ENCODE measurements at places on chromosomes 16 and 17. TPM values are rescaled to one million over a fixed set of nuclear protein-coding genes. Genes with fewer than 3 reads are reported as not detected.

Gene ACSM3
- total RNA-seq: 10.2 TPM

- no peak for DNase-seq
- H3K36me3 ChIP-seq: no peaks in the 10 kb centered on the region
- no peak overlapping the region for H3K27ac ChIP-seq
- no peaks in the 10 kb centered on the region for H3K4me1 ChIP-seq
- H3K4me3 ChIP-seq: no peak overlapping the region
These were observed 270.6 kb downstream of the CPPED1 start for GRCh38 chr16:12532871-12533610.

DNA sequence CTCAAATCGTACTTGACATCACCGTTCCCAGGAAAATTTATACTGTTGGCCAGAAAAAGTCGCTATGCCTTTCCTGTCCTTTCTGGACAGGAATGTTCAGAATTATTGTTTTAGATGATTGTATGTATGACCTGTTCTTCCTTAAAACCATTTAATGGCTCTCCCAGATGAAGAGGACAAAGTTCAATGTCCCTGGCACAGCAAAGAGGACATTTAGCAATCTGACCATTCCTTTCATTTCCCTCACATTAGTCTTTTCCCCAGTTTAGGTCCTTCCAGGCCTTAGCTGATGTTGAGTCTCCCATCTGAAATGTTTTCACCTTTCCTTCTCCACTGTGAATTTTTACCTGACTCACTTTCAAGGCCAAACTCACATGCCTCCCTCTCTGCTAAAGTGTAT, 938.9 kb downstream of the CDH11 start:
- no peak overlapping the region for H3K27ac ChIP-seq
- H3K27me3 ChIP-seq: no peaks in the 10 kb centered on the region
- peaks cover 3% of the 10 kb centered on the region for H3K4me1 ChIP-seq
- DNase-seq: peak; percentile 11

DNA sequence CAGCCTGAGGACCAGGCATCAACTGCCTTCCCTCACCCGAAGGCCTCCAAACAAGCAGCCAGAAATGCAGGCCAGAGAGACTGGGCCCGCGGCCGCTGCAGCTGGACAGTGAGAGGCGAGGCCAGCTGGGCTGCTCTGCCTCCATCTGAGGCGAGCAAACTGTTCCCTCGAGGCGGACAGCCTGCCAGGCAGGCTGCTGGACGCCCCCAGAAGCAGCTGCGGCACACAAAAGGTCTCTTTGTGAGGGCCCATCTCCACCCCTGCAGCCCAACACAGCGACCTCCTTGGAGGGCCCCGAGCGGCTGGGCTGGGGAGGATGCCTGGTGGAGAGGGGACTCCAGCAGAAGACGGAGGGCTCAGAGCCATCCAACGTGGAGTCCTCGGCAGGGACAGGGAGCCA, 4.7 kb downstream of the CORO7 start:
- no peak overlapping the region for H3K27ac ChIP-seq
- H3K4me3 ChIP-seq: no peak overlapping the region
- DNase-seq: no peak
- H3K4me1 ChIP-seq: peaks cover 31% of the 10 kb centered on the region
- peaks cover 13% of the 10 kb centered on the region for H3K36me3 ChIP-seq
- H3K27me3 ChIP-seq: no peaks in the 10 kb centered on the region

- DNase-seq: no peak
- no peaks in the 10 kb centered on the region for H3K27me3 ChIP-seq
- no peak overlapping the region for H3K4me3 ChIP-seq
- no peaks in the 10 kb centered on the region for H3K4me1 ChIP-seq
- no peak overlapping the region for H3K27ac ChIP-seq
- no peaks in the 10 kb centered on the region for H3K36me3 ChIP-seq
These were observed 27.9 kb downstream of the IGFBP4 start for GRCh38 chr17:40470932-40471828.

DNA sequence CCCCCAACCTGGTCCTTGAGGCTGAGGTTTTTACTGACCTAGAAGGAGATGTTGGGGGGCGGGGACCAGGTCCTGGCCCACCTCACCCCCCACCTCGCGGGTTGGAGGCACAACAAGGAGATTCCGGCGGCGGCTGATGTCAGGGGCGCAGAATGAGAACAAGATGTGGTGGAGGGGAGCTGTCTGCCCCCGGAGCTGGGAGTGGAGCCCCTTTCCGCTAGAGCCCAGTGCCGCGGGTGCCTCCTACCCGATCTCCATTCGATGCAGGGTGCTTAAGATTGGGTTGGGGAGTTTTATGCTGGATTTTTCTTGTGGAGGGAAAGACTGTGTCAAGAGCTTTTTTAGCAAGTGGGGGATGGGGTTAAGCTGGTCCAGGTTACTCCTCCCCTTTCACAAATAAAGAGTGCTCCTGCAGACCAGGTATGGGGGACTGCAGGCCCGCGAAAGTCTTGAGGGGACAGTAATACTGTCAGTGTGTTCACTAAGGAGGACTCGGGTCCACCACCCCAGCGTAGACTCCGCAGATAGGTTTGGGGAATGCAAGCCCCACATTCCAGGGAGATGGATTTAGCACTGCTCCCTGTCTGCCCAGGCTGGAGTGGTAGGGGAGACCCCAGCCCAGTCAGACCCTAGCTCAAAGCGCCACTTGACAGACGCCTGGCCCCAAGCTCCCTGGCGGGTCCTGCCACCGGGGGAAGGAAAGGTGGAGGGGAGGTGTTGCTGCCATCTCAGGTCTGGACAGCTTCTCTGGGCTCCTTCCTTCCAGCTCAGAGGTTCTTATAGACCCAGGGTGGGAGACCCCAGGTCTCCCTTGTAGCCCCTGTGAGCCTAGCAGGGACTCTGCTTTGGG, 2.0 kb downstream of the CACNA1G start:
- peaks cover 7% of the 10 kb centered on the region for H3K4me1 ChIP-seq
- no peak for DNase-seq
- peaks cover 54% of the 10 kb centered on the region for H3K27me3 ChIP-seq

Gene UTP18
- 29.3 TPM for total RNA-seq

DNA sequence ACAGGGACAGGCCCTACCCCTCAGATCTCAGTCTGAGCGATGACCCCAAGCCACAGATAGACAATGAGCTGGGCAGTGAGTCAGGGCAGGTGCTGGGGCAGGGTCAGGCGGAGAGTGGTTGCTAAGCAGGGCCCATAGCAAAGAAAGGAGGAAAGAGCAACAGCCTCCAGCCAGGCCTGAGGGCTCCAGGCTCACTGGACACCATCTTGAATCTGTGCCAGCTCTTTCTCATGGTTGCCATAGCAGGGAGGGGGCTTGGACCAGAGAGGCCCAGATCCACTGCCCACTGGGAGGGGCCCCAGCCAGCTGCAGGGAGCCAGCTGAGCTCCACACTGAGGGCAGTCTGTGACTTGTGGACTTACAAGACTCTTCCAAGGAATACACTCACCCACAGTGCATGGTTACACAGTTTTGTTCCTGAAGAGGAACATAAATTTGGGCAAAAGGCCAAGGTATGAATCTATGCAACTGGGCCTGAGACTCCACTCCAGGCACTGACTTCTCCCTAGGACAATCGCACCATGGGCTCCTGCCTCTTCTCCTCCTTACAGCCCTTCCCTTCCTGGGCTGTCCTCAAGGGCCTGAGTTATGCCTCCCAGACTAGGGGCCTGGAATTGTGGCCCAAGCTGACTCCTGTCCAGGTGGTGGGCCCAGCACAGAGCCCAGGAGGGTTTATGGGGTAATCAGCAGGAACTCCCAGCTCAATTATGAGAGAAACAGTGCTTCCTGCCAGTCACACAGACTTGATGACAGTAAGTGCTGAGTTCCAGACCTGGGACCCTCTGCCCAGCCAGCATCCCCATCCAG, 59.9 kb downstream of the BEAN1 start:
- no peaks in the 10 kb centered on the region for H3K36me3 ChIP-seq
- no peak overlapping the region for H3K27ac ChIP-seq
- H3K4me1 ChIP-seq: peaks cover 2% of the 10 kb centered on the region
- peak; percentile 69 for DNase-seq

DNA sequence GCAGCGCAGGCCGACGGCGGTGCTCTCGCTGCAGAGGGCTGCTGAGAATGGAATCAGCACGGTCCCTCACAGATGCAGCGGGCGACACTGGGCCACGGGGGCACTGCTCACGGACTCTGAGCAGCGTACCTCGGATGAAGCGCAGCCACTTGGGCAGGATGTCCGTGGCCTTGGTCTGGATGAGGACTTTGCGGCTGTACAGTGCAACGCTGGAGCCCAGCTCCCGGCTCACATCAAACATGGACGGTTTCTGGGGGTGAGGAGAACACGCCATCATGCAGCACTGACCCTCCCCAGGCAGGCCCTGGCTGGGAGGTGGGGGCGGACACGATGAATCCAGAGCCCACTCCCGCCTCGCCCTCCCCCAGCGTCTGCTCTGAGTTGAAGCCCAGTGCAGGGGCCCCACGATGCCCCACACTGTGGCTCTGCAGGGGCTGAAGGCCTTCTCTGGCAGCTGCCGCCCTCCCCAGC, 18.1 kb downstream of the DNASE1 start:
- H3K36me3 ChIP-seq: peaks cover 17% of the 10 kb centered on the region
- H3K27ac ChIP-seq: no peak overlapping the region
- peaks cover 12% of the 10 kb centered on the region for H3K4me1 ChIP-seq
- H3K27me3 ChIP-seq: no peaks in the 10 kb centered on the region
- DNase-seq: no peak

DNA sequence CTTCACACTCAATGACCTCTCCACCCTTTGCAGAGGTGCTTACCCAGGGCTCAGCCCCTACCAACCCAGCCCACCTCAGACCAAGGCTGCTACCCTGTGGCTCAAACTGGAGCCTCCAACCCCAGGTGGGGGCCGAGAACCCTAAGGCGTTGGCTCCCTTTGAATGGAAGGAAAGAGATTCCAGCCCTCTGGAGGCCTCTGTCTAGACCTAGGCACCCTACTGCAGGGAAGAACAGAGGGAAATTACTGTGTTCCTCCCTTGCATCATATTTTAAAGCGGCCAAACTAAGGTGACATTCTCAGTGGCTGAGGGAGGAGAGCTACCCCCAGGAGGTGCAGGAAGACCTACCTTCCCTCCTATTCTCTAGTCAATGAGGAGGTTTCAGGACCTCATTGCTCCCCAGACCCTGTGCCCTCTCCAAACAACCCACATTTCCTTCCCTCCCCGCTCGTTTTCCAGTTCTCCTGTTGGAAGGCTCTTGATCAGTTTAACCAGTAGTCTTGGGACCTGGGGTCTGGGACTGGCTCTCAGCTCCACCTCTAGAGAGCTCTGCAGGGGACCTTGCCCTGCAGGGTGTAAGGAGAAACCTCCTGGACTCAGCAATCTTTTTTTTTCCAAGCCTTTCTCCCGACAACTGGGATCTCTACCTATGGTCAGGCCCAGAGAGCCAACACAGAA, 5.5 kb upstream of the HOXB8 start:
- no peaks in the 10 kb centered on the region for H3K36me3 ChIP-seq
- H3K4me1 ChIP-seq: peaks cover 22% of the 10 kb centered on the region
- no peak for DNase-seq
- peaks cover 91% of the 10 kb centered on the region for H3K27me3 ChIP-seq
- no peak overlapping the region for H3K27ac ChIP-seq

DNA sequence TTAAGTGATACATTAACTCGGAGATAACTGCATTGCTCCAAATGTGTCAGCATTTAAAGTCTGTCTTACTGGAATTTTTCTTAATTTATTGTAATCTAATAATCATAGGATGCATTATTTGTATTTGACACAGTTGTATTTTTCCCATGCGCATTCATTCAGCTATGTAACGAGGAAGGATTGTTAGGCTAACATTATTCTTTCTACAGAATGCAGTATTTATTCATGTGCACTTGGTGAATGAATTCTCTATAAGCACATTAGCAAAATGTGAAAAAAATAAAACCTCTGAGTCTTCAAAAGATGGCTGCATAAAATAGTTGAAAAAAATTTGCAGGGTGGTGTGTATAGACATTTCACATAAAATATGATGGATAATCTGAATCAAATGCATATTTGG, 168.6 kb downstream of the CNTNAP4 start:
- H3K4me3 ChIP-seq: no peak overlapping the region
- no peaks in the 10 kb centered on the region for H3K4me1 ChIP-seq
- no peak for DNase-seq
- no peak overlapping the region for H3K27ac ChIP-seq
- no peaks in the 10 kb centered on the region for H3K36me3 ChIP-seq

DNA sequence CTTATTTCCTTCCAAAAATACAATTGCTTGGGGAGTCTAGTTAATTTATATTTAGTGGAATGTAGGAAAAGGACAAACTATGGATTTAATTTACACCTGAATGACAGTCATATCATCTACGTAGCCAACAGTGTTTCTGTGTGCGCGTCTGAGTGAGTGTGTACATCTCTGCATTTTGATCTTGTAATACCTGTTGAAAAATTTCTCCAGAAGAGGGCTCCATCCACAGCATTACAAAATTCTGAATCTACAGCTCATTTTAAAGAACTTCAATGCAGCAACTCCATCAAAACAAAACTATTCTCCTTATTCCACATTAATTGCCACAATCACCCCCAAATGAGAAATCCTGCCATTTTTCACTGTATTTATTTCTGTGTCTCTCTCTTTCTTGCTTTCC, 3.9 kb downstream of the CDH13 start:
- peaks cover 72% of the 10 kb centered on the region for H3K4me1 ChIP-seq
- no peaks in the 10 kb centered on the region for H3K27me3 ChIP-seq
- DNase-seq: peak; percentile 75
- H3K36me3 ChIP-seq: no peaks in the 10 kb centered on the region

Gene IRF8
- not detected for total RNA-seq

- H3K36me3 ChIP-seq: peaks cover 2% of the 10 kb centered on the region
- H3K27me3 ChIP-seq: no peaks in the 10 kb centered on the region
- DNase-seq: peak; percentile 6
- H3K4me1 ChIP-seq: peaks cover 13% of the 10 kb centered on the region
- H3K27ac ChIP-seq: peak overlapping the region; percentile 32
These were observed 46.1 kb downstream of the CPPED1 start for GRCh38 chr16:12757546-12757945.

Gene CFAP119
- 7.2 TPM for total RNA-seq

Gene SLC5A10
- not detected for total RNA-seq

Gene ALOX12
- total RNA-seq: not detected

DNA sequence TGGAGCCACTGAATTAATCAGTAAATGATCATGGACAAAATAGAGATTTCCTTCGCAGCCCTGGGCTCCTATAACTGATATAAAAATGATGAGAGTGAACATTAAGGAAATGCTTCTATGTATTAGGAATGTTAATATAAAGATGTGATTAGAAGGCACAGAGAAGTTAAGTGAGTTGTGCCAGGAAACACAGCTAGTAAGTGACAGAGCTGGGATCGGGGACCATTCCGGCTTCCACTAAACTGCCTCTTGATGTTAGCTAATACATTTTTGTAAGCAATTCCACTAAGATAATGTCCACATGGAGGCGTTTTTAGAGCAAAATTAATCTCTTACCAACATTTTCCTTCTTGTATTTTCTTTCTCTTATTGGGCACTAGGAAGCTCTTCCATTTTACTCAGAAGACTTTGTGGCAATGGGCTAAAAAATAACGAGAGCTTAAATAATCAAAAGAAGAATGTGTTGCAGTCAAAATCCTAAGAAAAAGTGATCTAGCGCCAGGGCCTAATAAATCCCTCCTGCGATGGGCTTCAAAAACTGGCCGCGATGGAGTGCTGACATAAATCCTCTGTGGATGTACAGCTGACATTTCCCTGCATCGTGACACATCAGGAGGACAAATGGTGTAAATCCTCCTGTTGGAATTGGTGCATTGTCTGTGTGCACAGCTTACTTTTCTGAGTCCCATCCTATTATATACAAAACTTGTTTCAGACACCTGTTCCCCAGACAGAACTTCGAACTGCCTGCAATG, 326.1 kb upstream of the MAF start:
- H3K27me3 ChIP-seq: no peaks in the 10 kb centered on the region
- H3K27ac ChIP-seq: no peak overlapping the region
- DNase-seq: no peak

All from endothelial cell of umbilical vein (primary cell).